ENCODE measurements at places on chromosomes 13 and 19. TPM values are rescaled to one million over a fixed set of nuclear protein-coding genes. Genes with fewer than 3 reads are reported as not detected.

ACP4 gene
- not detected for total RNA-seq

KLK2 gene
- total RNA-seq: not detected

IGFL2 gene
- not detected for total RNA-seq

GARIN5A gene
- total RNA-seq: 5.3 TPM

ZNF793 gene
- 1.3 TPM for total RNA-seq

PLEKHJ1 gene
- total RNA-seq: 58.9 TPM

ZIC2 gene
- not detected for total RNA-seq

PVR gene
- total RNA-seq: 31.1 TPM

KANK3 gene
- 10.2 TPM for total RNA-seq

ZSWIM9 gene
- total RNA-seq: 5.2 TPM

CEACAM3 gene
- total RNA-seq: not detected

CDC16 gene
- total RNA-seq: 29.6 TPM

GFY gene
- not detected for total RNA-seq

GRIN2D gene
- 0.21 TPM for total RNA-seq

LGI4 gene
- total RNA-seq: 22.1 TPM

ZIM2 gene
- not detected for total RNA-seq

CEACAM20 gene
- total RNA-seq: not detected

SELENOV gene
- not detected for total RNA-seq

CLDND2 gene
- 0.85 TPM for total RNA-seq

XPO4 gene
- total RNA-seq: 12.2 TPM

COMP gene
- 1.8 TPM for total RNA-seq

CCDC61 gene
- total RNA-seq: 5.8 TPM

SPART gene
- total RNA-seq: 51.3 TPM

KLK11 gene
- total RNA-seq: 0.19 TPM

ZNF555 gene
- total RNA-seq: 2.9 TPM

ELF1 gene
- total RNA-seq: 20.5 TPM

RBM26 gene
- 36.5 TPM for total RNA-seq
